CD4-positive, CD25-positive, alpha-beta regulatory T cell (primary cell): ENCODE measurements at places on chromosomes 2 and 18.

- no peak for DNase-seq
These were observed 264.6 kb upstream of the STON1 start for GRCh38 chr2:48265169-48266030.

- DNase-seq = no peak
These were observed 81.5 kb upstream of the COL3A1 start for GRCh38 chr2:188892636-188893035.

DNA sequence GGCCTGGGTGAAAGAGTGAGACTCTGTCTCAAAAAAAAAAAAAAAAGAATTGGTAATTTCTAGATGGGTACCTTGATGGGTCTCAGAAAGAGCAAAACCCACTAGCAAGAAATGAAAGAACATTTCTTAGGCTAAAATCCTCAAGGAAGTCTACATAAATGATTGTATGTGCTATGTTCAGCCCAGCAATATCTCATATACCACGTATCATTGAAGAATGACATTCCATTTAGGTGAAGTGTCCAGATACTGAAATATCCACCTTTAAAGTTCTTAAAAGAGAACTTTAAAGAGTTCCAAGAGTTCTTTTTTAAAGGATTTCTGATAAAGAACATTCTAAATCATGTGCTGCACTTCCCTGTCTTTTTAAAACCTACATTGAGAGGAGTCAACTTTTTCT, 19.2 kb downstream of the NRP2 start:
- no peak for DNase-seq

- no peak for DNase-seq
These were observed 107.3 kb downstream of the PLCL1 start for GRCh38 chr2:197911667-197912066.

- DNase-seq = no peak
These were observed 292.1 kb downstream of the GPD2 start for GRCh38 chr2:156728328-156728727.

DNA sequence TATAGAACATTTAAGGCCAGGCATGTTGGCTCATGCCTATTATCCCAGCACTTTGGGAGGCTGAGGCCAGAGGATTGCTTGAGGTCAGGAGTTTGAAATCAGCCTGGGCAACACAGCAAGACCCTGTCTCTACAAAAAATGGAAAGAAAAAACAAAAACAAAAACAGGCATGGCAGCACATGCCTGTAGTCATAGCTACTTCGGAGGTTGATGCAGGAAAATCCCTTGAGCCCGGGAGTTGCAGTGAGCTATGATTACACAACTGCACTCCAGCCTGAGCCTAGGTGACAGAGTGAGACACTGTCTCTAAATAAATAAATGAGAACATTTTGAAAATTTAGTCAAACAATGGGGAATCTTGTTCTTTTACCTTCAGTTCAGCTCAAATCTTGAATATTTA, 12.1 kb upstream of the YES1 start:
- DNase-seq = no peak

- no peak for DNase-seq
These were observed 199.3 kb upstream of the EPAS1 start for GRCh38 chr2:46097714-46098480.

DNA sequence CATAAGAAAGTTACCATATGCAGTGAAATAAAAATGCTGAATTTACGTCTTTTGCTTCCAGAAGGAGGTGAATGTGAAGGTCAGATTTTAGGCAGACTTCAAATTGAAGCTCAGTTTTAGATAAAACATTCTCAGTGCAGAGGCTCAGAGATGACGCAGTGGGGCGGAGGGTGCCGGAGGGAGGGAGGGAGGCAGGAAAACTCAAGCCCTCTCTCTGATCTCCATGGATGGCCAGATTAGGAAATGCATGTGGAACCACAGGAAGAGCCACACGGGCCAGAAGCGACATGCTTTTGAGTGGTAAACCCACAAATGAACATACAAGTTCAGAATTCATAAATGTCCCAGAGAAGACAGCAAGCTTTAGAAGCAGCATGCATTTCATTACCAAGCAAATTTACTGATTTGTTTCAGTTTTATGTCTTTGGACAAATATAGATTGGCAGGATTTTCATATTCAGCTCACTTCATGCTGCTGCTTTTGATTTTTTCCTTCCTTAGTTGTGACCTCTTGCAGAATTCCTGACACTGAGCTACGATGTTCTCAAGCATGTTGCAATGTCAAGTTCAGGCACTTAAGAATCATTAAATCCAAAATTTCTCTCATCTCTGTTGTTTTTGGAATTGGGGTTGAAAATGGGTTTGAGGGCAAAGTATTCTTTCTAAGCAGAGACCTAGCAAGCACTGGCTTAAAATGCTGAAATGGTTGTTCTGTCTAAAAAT, 29.7 kb upstream of the APCDD1 start:
- no peak for DNase-seq
